GM12892 (cell line): ENCODE measurements at places on chromosomes 4 and X.

DNA sequence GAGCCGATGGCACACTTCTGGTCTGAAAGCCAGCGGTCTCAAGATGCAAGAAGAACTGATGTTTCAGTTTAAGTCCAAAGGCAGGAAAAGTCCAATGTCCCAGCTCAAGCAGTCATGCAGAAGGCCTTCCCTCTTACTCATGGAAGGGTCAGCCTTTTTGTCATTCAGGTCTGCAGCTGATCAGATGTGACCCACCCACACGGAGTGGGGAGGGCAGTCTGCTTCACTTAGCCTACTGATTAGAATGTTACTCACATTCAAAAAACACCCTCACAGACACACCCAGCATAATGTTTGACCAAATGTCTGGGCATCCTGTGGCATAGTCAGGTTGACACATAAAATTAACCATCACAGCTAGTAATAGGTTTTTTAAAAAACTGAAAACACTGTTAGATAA is 6.6 kb downstream of the HCCS start:
- no peak for DNase-seq

GRCh38 chr4:17081179-17081578 is 182.7 kb upstream of the LDB2 start:
- no peak for DNase-seq

DNA sequence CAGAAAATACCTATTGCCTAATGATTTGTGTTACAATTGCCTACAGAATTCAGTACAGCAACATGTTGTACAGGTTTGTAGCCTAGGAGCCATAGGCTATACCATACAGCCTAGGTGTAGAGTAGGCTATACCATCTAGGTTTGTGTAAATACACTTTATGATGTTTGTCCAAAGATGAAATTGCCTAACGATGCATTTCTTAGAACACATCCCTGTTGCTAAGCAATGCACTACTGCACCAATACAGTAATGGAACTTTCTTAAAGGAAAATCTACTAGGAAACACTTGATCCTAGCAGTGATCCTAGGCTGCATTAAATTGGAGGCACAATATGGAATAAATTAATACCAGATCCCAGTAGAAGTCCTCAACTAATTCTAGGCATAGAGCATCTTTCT is 18.3 kb downstream of the NOA1 start:
- no peak for DNase-seq

GRCh38 chr4:87973283-87974169 is 2.0 kb upstream of the SPP1 start:
- DNase-seq, result no peak

DNA sequence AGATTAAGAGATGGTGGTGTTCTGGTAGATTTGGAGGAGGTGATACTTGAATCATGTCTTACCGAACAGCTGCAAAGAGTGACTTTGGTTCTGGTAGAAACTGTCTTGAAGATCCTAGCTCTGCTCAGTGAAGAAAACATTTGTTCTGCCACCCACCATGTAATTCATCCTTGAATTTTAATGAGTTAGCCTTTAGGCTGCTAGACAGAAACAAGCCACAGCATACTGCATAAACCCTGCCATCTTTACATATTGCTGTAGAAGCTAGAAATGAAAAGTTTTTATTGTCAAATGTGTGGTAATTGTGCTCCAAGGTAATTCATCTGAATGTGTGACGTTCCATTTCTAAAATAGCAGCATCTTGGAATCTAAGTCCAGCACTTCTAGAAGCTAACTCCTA is 161.0 kb upstream of the RAPGEF2 start:
- DNase-seq, result no peak

DNA sequence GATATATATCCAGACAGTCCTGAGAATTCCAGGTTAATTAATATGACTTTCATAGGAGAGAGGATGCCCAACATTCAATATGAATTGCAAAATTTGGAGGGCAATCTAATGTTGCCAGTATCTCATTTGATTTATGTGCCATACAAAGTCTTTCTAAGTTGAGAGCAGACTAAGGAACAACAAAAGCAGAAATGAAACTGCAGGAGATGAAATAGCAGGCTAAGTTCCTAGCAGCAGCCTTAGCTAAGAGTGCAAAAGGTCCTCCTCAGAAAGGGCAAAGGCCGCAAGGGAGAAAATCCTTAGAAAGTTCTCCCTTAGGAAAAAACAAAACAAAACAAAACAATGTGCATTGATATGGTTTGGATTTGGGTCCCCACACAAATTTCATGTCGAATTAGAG is 602.9 kb upstream of the HTR2C start:
- no peak for DNase-seq

DNA sequence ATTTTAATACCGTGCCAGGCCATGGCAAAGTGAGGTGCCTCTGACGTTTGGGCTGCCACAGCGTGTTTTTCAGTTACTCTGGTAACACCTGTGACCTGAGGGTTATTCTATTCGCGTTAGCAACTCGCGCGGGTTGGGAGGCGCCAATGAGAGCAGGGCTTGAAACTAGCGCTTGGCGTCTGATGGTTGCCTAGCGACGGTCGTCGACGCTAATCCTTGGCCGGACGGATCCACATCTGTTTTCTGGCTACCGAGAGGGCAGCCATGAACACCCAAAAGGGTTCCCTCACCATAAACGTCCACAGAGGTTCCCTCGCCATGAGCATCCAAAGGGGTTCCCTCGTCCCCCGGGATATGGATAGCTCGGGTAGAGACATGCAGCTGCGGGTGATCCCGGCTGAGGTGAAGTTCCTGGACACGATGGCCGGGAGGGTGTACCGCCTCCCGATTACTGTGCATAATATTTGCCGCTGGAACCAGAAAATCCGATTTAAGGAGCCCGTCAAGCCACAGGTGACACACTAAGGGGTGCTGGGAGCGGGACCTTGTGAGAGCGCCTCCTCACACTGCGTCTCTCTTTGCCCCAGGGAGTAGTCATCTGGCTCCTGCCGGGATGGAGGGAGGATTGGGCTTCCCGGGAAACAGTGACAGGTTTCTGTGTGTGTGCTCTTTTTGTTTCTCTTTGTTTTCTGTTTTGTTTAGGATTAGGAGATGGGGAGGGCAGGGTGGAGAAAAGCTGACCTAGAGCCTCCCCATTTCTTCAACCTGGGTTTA is at the start of gene CFAP47:
CFAP47 (plus strand) TSS at position 199 of the 774 bp plus-strand sequence; CDS start at position 265, 66 bp downstream.
- no peak for DNase-seq

GRCh38 chrX:53374923-53375322 is 47.5 kb downstream of the SMC1A start:
- no peak for DNase-seq

- no peak for DNase-seq
Observed at GRCh38 chrX:39850630-39851152, 247.1 kb downstream of the BCOR start.
